RPMI7951 (cell line): ENCODE measurements at places on chromosomes 3 and 15. TPM values are rescaled to one million over a fixed set of nuclear protein-coding genes. Genes with fewer than 3 reads are reported as not detected.
A peak's percentile ranks its signal among the peaks of the same experiment; 100 is the strongest.

The CD96 gene
- total RNA-seq = 2.2 and 4.2 TPM in 2 replicates

The LRRC49 gene
- total RNA-seq = 12.5 and 14.5 TPM in 2 replicates

The KIF9 gene
- total RNA-seq = 20.0 and 22.1 TPM in 2 replicates

The CLCN2 gene
- 3.0 and 6.3 TPM in 2 replicates for total RNA-seq

The WDR93 gene
- 0.10 and 0.48 TPM in 2 replicates for total RNA-seq

DNA sequence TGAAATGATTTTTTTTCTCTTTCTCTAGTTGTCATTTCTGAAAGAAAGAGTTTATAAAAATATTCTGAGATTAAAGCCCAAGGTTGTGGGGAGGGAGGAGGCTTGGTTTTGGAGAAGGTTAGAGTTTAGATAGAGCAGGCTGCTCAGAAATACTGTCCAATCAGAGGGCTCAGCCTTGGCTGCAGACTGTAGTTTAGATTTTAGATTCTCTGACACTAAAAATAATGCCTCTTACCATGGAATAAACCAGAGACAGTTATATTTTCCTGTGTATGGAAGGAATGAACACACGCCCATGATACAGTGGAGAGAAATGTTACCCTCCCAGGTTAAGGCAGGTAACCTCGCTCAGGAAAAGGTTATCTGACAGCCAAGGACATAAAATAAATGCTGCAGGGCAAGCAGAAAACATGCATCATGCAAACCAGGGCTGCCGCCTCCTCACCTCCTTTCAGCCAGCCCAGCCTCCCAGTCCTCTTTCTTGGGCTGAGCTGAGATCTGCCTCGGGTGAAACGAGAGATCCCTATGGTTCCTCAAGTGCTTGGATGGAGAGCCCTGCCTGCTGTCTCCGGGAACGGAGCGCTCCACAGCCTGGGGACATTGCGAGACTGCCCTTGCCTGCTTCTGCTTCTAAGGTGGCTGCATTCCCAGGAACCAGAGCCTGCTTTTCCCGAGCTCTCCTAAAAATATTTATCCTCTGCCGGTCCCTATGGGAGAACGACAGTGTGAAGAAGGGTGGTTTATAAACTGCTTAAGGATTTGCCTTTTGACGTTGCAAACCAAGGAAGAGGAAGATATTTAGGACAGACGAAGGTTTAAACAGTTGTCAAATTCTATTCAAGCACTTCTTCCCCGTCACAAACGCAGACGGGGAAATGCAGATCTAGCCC is 848 bp downstream of the NCEH1 start:
- peak; percentile 59 for DNase-seq

DNA sequence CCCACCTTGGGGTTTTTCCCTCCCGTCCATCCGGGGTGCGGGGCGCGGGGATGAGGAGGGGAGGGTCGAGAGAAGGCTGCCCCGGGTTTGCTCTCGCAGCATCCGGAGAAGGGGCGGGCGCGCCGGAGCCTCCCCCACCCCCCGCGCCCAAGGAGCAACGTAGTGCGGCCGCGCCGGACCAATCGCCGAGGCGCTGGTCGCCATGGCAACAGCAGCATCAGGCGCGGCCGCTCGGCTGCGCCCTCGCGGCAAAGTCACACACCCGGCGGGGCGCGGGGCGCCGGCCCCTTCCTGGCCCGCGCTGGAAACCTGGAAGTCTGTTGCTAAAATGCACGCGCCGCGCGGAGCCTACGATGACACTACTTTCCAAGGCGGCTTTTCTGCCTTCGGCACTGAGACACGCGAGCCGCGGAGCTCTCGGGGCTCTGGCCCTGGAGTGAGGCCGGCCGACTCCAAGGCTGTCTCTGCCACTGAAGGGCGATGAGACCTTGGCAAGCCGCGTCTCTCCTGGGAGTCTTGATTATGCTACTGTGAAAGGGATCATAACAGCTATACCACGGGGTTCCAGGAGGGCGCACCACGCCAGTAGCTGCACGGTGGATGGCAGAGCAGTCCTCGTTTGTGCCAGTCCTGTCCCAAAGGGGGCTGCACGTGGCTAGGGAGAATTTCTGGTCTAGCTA is at the start of gene IQSEC1:
IQSEC1 (minus strand) TSS at position 104 of the 680 bp plus-strand sequence. CDS start 415 bp downstream, outside the sequence.
- DNase-seq = no peak

- DNase-seq = no peak
Observed at GRCh38 chr3:45337839-45338470, 50.4 kb upstream of the LARS2 start.

- no peak for DNase-seq
Observed at GRCh38 chr3:154180836-154181691, 59.9 kb downstream of the ARHGEF26 start.

- no peak for DNase-seq
Observed at GRCh38 chr3:60810881-60811280, 440.4 kb downstream of the FHIT start.

DNA sequence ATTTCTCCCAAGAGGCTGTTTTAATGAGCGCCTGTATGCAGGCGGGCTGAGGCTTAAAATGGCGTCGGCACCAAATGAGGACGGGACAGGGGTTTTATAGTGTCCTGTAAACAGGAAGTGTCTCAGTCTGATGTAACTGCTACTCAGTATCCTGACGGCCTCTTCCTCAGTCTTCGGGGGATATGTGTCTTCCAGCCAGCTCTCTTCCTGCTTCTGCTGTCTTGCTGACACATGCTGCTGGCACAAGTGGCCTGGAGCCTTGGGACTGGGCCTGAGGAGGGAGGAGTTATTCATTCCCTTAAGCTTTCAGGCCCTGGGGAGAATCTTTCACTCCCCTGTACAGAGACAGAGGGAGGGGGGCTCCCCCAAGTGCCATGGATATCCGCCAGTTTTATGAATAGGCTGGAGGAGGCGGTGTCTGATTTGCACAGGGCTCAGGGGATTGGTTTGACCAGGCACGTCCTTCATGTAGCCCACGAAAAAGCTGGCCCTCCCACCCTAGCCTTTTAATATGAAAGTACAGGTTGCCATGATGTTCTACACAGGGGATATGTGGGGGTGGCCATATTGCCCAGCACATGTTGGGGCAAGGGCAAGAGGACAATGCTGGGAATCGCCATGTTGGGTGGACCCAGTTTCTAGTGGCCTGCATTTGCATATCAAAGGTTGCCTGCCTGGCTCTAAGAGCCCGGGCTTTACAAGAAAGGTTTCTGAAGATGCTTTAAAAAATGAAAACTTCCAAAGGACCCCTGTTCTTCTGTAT is 19.9 kb downstream of the NDUFB4 start:
- peak; percentile 78 for DNase-seq

DNA sequence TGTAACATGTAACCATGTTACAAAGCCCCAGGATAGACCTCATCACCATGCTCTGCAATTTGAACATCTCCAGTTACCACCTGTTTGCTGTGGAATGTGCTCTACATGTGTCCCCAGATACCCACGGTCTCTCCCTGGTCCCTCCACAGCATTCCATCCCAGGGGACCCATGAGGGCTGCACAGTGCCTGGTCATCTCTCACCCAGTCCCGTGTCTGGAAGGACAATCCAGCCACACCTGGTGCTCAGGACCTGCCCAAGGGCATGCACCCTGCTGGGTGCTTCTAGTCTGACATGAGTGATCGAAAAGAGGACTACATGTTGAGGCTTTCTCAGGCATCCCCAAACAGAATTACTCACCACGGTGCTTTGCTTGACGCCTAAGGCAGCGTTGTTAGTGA is 119.6 kb upstream of the ATP10A start:
- DNase-seq = no peak

- DNase-seq = no peak
Observed at GRCh38 chr3:52085681-52086282, 29.4 kb upstream of the DUSP7 start.
